ENCODE measurements at places on chromosomes 2 and 18.
A peak's percentile ranks its signal among the peaks of the same experiment; 100 is the strongest.

DNA sequence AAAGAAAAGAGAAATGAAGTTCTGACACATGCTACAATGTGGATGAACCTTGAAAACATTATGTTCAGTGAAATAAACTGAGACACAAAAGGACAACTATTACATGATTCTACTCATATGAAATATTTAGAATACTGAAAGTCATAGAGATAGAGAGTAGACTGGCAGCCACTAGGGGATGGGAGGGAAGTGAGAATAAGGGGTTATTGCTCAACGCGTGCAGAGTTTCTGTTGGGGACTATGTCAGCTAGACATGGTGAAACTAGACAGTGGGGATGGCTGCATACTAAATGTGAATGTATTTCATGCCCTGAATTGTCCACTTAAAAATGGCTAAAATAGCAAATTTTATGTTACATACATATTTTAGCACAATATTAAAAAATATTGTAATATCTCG is 108.7 kb upstream of the ATL2 start:
- DNase-seq: no peak

DNA sequence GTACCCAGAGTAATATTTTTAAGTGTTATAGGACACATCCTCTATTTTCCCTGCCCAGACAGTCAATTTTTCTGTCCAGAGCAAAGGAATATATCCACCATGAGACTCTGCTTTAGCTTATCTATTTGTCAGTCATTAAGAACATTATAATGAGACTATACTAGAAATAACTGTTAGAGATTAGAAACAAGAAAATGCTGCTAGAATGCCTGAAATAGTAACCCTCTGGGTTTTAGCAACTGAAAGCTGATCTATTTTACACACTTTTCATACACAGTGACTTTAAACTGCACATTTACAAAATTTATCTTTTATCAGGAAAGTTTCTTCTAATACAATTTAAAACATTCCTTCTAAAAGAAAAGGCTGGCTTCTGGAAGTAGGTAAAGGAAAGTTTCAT is 39.6 kb downstream of the MBD2 start:
- DNase-seq: no peak

DNA sequence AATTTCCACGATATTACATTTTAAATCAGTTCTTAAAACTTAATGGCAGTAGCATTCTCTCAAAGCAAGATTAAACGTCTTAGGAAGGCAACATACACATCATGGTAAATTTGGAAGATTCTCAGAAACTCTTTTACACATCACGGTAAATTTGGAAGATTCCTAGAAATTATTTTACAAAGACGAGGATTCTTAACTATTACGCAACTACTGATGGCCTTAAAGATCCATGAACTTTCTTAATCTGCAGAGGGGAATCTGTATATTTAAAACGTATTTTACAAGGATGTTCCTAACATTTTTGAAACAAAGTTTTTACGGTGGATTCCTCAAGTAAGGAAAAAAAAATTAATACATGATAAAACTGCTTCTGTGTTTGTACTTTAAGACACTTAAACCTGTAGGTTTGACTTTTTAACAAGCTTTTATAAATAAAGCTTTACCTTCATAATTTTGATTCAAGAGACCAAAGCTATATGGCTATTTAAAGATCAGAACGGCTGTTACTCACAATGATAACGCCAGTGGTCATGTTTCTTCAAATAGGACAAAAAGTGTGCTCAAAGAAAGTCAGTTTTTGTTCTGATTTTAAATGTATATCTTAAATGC is 1.7 kb downstream of the ATF2 start:
- DNase-seq: no peak

DNA sequence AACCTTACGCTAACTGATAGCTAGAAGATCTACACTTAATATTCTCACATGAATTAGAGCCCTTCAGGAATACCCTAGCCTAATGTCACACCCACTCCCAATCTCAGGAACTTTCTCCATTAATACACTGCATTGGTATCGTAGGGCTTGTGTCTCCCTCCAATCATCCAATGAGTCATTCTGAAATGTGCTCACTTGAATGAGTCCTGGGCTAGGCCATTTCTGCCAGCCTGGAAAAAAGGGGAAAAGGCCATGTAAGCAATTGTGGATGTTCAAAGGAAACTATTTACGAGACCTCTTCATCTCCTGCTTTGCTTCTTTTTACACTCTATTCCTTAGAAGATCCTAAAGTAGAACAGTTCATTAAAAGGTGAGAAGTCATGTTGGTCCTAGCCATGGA is 18.8 kb downstream of the ZEB2 start:
- no peak for DNase-seq

GRCh38 chr2:3238951-3239841 is 138.4 kb downstream of the EIPR1 start:
- no peak for DNase-seq

GRCh38 chr2:131092458-131093005 is 728 bp downstream of the FAM168B start:
- no peak for DNase-seq

DNA sequence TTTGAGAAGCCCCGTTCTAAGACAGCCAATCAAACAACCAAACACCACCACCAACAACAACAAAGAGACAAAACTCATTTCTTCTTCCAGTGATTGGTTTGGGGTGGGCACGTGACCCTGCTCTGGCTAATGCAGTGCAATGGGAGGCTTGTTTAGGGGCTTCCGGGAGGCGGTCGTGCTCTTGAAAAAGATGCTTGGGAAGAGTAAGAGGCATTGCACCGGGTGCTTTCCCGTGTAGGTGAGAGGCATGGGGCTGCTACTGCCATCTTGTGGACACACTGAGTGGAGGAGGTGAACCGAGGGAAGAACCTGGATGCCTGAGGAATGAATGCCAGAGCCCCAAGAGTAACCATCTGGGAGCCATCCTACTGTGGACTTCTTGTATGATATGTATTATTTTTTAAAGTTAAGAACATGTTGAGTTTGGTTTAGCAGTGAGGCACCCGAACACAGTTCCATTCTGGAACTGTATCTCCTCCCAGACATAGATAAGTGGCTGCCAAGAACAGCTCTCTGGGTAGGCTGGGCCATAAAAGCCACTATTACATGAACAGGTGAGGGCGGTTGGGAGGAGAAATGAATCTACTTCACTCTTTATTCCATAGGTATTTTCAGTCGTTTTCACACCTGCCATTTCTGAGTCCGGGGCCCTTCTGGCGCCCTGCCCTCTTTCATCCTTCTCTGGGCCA is 19.1 kb upstream of the ARHGAP25 start:
- no peak for DNase-seq

DNA sequence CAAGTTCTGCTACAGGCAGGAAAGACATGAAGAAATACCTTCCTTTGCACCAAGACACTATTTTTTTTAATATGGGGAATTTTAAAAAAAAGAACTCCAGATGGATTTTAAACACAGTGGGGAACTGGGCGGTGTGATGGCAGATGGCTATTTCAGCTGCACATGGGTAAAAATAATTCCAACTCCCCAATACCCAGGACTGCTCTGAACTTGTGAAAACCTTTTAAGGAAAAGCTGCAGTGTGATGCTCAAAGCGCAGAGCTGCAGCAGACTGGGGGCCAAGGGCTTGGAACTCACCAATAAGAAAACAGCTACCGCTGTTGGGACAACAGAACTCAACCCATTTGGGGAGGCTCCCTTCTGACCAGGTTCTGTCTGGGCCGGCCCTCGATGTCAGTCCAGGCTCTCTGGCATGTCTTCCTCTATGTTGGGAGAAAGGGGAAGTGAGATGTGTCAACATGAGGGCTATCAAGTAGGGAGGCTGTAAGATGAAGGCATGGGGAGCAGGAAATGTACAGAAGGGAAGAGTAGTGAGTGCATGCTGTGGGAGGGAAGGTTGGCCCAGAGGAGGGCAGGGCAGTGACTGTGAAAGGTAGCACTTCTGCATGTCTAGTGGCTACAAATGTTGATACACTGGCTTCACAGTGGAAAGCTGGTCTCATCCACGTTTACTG is 64.0 kb upstream of the SLC14A2 start:
- DNase-seq: no peak

DNA sequence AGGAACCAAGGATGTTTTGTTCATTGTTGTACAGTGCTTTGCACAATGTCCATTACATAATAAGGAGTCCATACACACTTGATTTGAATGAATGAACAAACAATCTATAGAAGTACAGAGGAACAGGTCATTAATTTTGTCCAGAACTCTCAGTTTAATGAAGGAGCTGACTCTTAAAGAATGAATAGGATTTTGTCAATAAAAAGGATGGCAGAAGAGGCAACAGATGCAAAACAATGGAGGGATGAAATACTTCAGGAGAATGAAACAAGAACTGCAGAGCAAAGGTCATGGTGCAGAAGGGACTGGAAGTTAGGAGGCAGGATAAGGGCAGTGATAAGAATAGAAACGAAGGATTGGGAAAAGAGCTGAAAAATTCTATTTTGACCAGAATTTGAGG is 28.7 kb upstream of the COL5A2 start:
- no peak for DNase-seq

DNA sequence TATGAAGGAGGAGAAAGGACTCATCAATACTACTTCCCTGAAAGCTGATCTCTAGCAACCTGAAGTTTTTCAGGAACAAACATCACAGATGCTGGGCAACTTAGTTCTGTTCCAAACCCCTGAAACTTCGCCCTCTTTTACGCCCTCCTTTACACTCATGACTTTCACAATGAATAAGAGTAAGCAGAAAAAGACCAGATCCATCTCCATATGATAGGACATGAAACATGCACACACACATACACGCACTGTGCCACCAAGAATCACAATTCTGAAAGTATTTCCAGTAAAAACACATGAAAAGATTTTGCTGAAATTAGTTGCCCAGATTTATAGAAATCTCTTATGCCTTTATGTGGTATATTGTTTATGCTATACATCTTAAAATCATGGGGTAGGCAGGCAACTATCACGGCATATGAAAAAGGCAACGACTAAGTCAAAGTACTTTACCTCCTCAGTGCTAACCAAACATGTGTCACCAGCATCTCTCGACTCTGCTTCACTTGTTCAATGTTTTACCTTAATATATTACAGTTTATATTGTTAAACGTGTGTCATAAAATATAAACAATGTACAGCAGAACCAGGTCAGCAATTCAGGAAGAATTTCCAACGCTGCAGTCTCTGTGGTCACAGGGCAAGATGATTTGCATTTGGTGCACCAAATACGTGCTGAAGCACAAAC is 47.8 kb downstream of the NHEJ1 start:
- DNase-seq: no peak

GRCh38 chr2:38214209-38214717 is 138.3 kb upstream of the CYP1B1 start:
- DNase-seq: no peak

GRCh38 chr2:239222706-239223309 is 178.0 kb downstream of the HDAC4 start:
- DNase-seq: no peak

GRCh38 chr2:194735837-194736542 is 921.0 kb upstream of the SLC39A10 start:
- no peak for DNase-seq

DNA sequence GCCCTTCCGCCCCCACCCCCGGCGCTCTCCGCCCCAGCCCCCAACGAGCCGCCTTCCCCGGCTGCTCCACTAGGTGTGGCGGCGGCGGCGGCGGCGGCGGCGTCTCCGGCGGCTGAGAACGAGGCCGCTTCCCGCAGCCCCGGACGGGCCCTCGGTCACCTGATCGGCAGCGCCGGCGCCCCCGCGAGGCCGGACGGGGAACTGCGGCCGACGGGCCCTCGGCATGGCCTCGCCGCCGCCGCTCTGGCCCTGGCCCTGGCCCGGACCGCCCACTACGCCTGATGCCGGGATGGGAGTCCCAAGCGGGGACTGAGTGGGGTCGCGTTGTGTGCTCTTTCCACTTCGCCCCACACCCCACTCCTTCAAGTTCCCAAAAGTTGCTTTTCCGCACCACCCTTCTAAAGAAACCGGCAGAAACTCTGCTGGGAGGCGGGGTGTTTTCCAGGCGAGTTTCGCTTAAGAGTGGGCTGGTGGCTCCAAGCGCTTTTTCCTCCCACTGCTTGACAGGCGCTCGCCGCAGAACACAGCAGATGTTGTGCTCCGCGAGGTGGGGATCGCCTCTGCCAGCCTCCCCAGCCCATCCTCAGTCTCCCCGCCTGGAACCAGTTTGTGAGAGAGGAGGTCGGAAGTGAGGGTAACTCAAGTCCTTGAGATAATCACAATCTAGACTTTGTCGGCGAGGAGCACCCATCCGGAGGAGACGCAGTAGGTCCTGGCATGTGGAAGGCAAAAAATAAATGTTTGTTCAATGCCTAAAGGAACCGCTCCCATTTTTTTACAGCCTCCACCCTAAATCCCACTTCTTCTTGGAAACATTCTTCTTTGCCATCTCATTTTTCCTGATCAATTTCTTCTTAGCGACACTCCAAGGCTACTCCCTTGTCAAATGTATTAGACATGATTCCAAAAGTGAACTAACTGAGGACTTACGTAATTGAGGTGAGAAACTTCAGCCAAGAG is at the start of gene NCKAP1:
Gene NCKAP1 (minus strand): TSS at position 117 of the 960 bp plus-strand sequence. CDS start 358 bp downstream, outside the sequence.
- DNase-seq: peak; percentile 75

DNA sequence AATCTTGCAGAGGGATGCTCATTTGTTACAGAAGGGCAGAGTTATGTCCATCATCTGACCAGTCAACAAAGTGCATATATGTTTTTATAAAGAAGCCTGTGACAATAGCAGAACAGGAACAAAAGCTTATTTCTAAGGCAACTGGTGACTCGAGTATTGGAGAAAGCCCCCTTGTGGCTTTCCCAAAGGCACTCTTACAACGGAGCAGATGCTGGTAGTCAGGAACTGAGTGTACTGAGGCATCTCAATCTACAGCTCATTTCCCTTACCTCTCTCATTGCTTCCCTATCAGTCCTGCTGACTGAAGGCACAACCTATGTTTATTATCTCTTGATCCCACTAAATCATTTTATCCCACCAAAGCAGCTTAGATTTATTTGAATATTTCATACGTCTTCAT is 557.1 kb upstream of the CHAC2 start:
- DNase-seq: no peak
